ENCODE measurements at places on chromosomes 13 and 19.
A peak's percentile ranks its signal among the peaks of the same experiment; 100 is the strongest.

DNA sequence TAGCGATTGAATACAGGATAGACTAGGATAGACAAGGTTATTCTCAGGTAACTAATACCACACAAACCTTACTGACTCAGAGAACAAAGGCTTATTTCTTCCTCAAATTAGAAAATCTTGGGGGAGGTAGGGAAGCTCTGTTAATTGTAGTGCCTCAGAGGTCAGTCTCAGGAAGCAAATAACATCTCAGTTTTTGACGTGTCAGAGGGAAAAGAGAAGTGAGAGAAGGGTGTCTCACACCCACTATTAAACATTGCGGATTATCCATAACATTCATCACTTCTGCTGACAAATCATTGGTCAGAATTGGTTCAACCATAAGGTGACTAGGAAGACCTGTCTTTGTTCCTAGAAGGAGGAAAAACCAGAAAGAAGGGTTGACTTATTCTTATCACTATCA, 579.4 kb upstream of the MIR17HG start:
- no peak for DNase-seq

GRCh38 chr13:111897178-111897845, 169.6 kb upstream of the SOX1 start:
- DNase-seq = peak; percentile 45

DNA sequence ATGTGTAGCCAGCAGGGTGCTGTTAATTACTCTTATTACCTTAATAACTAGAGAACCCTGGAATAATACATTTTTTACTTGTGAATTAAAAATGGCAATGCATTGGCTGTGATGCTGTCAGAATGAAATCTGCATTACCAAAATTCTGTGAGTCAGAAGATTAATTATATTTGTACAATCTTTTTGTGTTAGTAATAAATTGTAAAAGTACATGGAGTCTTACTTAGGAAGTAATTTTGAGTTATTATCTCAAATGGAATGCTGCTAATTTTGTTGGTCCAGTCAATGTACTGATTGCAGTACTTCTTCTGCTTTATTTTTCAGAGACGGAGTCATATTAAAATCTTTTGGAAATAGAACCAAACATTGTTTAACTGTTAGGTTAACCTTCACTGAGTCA, 152.0 kb upstream of the SLC10A2 start:
- no peak for DNase-seq

- no peak for DNase-seq
These were observed 21.5 kb upstream of the FOSB start for GRCh38 chr19:45446295-45446694.

GRCh38 chr13:50236898-50237318, 221.7 kb downstream of the KCNRG start:
- DNase-seq = no peak

DNA sequence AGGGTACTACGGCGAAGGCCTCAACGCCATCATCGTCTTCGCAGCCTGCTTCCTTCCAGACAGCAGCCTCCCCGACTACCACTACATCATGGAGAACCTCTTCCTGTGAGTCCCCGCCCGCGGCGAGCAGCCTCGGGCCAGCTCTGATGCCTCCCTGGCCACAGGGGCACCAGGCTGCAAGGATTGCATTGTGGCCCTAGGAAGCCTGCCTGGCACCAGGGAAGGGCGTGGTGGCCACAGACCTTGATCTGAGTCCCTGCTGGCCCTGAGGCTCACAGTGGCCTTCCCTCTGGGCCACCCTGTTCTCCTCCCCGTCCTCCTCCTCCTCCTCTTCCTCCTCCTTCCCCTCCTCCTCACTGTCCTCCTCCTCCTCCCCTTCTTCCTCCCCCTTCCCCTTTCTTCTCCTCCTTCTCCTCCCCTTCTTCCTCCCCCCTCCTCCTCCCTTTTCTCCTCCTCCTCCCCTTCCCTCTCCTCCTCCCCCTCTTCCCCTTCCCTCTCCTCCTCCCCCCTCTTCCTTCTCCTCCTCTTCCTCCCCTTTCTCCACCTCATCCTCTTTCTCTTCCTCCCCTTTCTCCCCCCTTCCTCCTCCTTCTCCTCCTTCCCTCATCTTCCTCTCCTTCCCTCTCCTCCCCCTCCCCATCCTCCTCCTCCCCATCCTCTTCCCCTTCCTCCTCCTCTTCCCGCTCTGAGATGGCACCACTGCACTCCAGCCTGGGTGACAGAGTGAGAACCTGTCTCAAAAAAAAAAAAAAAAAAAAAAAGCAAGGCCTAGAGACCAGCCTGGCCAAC, 24.4 kb upstream of the NMRK2 start:
- DNase-seq = no peak

- no peak for DNase-seq
These were observed 24.1 kb downstream of the LGALS16 start for GRCh38 chr19:39679791-39680168.

- no peak for DNase-seq
These were observed 1474.0 kb downstream of the PCDH9 start for GRCh38 chr13:65756071-65756671.

- DNase-seq = no peak
These were observed 2049.5 kb upstream of the PRR20A start for GRCh38 chr13:55091172-55091571.

DNA sequence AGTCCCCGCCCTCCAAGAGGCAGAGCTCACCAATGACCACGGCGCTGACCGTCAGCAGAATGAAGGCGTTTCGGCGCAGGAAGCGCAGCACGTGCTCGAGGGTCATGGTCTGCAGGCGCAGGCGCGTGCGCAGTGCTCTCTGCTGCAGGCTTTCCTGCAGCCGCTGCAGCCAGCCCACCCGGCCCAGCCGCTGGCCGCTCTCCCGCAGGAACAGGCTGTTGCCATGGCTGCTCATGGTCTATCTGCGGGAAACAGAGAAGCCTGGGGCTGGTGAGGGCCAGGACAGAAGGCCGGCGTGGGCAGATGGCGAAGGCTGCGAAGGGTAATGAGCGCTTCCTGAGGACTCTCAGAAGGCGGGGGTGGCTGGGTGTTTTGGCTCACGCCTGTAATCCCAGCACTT, 7.0 kb downstream of the SLC1A6 start:
- DNase-seq = no peak

DNA sequence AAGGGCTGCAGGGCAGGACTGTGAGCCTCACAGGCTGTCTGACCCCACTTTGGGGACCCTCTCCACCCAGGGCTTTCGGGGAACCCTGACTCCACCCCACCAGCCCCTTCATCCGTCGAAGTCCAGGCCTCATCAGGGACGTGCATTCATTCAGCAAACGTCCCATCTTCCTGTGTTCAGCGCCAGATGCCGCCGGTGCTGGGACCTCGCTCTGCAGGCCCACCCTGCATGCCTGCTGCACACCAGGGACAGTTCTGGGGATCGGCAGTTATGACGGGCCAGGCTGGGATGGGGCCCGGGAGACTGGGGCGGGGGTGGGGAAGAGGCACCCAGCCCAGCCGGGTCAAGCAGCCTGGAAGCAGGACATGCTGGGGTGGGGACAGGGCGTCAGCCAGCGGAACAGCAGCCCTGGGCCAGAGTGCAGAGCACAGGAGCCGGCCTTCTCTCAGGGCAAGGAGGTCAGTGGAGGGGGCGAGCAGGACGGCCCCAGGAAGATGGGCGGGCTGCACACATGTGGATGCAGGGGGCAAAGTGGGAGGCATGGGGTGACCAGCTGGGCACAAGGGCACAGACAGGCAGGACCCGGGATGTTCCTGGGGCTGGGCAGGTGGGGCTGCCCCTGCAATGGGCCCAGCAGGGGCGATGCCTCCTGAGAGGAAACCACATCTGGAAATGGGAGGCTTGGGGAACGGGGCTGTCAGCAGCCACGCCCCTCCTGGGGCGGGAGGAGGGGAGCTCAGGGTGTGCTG, 5.1 kb downstream of the GAMT start:
- no peak for DNase-seq

DNA sequence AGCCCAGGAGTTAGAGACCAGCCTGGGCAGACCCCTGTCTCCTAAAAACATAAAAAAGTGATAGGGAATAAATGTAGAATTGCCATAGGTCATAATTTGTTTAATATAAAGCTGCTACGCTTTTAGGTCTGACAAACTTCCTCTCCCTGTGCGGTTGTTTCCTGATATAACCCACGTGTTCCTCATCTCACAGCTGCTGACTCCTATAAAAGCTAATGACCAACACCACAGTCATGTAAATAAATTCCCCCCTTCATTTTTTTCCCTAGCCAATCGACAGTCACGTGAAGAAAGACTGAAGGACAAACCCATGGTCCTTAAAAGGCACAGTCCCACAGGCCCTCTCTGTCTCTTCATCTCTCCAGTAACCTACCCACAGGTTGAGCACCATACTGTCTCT, 27.5 kb downstream of the ZNF266 start:
- no peak for DNase-seq

- DNase-seq = peak; percentile 74
These were observed at the start of gene SYT5 for GRCh38 chr19:55179606-55180484. TSS of gene SYT5 (minus strand) at chr19:55180289. CDS start at chr19:55179041, 1,248 bp downstream.

GRCh38 chr19:56071151-56071550, 49.9 kb downstream of the ZNF787 start:
- DNase-seq = no peak

DNA sequence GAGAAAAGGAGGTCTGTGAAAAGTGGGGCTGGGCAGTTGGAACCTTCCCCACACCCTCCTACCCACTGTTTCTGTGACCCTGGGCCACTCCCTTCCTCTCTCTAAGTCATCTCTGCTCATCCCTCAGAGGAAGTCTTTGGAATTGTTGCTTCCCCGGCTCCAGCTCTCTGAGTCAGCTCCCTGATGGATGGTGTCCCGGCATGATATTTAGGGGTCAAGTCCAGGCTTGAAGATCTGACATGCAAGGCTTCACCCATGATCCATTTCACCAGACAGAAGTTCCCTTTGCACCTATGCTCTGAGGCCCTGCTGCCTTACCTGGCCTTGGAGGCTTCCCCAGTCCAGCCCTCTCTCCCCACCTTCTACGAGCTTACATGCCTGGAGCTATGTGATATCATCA, 13.3 kb downstream of the EXOC3L2 start:
- no peak for DNase-seq

GRCh38 chr13:49369866-49370265, 74.0 kb downstream of the CAB39L start:
- DNase-seq = no peak

GRCh38 chr19:9862938-9863337, 27.8 kb downstream of the PIN1 start:
- no peak for DNase-seq

GRCh38 chr19:48635263-48635965, 1.8 kb downstream of the DBP start:
- DNase-seq = peak; percentile 70

DNA sequence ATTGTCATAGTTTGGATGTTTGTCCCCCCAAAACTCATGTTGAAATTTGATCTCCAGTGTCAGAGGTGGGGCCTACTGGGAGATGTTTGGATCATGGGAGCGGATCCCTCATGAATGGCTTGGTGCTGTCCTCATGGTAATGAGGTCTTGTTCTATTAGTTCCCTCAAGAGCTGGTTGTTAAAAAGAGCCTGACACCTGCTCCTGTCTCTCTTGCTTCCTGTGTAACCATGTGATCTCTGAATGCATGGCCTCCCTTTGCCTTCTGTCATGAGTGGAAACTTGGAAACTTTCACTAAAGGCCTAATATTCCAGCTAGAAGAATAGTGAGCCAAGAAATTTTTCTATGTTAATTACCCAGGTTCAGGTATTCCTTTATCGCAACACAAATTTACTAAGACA, 311.4 kb upstream of the ATXN8OS start:
- no peak for DNase-seq
